T-helper 9 cell (primary cell): ENCODE measurements at places on chromosomes 1 and 21.
A peak's percentile ranks its signal among the peaks of the same experiment; 100 is the strongest.

- DNase-seq = peak; percentile 65
Observed at GRCh38 chr1:27332536-27333281, 9.1 kb upstream of the SYTL1 start.

- no peak for DNase-seq
Observed at GRCh38 chr1:103492003-103492625, 33.4 kb upstream of the RNPC3 start.

DNA sequence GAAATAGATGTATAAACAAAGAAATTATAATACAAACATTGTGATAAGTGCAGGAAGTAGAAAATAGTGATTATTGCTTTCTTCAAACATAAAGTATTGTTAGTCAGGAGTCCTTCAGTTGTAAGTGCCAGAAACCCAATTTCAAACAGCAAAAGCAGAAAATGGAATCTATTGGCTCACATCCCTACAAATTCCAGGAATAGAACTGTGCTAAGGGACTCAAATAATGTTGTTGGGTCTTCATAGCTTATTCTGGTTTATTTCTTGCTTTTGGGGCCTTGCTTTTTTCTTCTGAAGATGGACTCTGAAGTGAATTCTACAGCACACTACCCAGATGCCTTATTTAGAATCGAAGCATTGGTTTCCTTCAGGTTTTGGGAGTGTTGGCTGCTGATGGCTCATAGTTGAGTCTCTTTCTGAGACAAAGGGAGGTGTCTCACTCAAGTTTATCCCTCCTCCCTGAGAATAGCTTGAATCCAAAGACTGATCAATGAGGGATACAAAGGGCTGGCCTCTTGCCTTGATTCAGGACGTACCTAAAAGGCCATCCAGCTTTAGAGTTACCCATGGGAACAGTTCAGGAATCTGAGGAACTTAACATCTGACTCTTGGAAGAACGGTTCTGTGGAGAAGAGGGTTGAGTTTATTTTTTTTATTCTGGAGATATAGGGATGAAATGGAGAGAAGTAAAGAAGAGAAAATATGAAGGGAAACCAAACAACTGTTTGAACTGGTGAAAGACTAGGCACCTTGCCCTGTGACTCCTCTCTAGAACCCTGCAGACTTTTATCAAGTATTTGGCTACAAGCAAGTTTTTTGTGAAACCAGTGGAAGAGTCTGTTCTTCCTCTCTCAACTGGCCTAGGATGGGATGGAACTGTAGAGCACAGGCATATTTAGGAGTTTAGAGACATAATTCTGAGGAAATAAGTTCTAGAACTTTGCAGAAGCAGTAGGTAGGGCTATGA, 39.0 kb upstream of the ATG4C start:
- no peak for DNase-seq

- no peak for DNase-seq
Observed at GRCh38 chr1:173507847-173508209, 30.7 kb downstream of the PRDX6 start.

- DNase-seq = no peak
Observed at GRCh38 chr1:33147997-33148314, 33.9 kb downstream of the TRIM62 start.

- DNase-seq = no peak
Observed at GRCh38 chr1:32480761-32481160, 15.9 kb downstream of the ZBTB8B start.

DNA sequence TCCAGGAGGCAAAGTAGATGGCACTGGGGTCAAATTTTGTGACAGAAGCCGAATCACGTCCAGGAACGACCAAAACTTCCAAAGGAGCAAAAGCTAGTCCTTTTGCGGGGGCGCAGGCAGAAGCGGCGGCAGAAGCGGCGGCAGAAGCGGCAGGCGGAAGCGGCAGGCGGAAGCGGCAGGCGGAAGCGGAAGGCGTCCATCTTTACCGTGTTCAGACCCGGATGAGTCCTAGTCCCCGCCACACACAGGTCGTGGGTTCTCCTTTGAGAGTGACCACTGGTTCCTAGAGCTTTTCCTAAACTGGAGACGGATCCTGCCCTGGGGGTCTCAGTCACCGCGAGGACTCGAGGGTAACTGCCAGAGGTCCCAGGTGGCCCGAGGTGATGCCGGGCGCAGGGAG, 53.6 kb downstream of the POFUT2 start:
- no peak for DNase-seq

DNA sequence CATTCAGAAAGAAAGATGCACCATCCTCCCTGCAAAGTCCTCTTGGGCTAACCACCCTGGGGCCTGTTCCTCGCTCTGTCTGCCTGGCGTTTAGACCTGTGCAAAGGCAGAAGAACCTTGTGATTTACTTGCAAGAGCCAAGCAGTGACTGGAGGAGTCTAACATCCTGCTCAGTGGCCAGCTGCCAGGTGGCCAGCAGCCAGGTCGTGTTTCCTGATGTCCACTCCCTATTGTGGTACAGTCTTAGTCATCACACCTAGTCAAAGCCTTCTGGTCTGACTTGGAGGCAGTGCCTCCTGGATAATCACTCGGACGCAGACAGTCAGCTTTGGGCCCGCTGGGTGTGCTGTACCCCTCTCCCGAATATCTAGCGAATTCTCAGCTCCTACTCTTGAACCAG, 118.1 kb downstream of the PGBD5 start:
- no peak for DNase-seq

DNA sequence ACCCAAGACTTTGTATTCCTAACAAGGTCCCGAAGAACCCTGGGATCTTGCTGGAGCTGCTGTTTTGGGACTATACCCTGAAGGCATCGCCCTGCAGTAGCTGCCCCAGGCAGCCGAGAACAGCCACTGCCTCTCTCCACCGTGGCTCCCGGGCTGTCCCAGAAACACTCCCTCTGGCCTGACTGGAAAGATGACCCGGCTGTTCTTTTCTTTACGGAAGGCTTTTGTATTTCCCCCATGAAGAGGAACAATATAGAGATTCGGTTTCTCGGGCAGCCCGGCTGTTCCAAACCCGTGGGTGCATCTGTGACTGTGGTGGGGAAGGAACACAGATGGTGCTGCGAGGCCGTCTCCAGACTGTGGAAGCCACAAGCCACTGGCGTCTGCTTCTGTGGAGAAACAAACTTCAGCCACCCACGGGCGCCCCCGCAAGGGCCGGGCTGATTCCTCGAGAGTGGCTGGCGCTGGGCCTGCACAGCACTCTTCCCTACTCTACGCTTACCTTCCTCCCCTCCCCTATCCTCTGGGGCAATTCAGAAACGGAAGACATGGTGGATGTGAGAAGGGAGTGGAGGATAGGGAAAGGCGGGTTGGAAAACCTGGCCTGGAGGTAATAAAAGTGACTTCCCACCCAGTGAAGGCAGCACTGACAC, 33.7 kb upstream of the VASH2 start:
- no peak for DNase-seq

GRCh38 chr1:6273380-6273891, 12.5 kb upstream of the GPR153 start:
- DNase-seq = no peak

DNA sequence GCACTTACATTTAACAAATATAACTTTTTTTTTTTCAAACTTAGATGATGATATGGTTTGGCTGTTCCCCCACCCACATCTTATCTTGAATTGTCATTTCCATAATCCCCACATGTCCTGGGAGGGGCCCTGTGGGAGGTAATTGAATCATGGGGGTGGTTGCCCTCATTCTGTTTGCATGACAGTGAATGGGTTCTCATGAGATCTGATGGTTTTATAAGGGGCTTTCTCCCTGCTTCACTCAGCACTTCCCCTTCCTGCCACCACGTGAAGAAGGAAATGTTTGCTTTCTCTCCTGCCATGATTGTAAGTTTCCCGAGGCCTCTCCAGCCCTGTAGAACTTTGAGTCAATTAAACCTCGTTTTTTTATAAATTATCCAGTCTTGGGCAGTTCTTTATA, 432.6 kb downstream of the AMY1C start:
- DNase-seq = no peak
